ENCODE measurements at places on chromosomes 4 and X.

- DNase-seq: no peak
Observed at GRCh38 chrX:86910602-86911311, 606.8 kb upstream of the KLHL4 start.

- no peak for DNase-seq
Observed at GRCh38 chrX:68163441-68163840, 269.9 kb downstream of the OPHN1 start.

DNA sequence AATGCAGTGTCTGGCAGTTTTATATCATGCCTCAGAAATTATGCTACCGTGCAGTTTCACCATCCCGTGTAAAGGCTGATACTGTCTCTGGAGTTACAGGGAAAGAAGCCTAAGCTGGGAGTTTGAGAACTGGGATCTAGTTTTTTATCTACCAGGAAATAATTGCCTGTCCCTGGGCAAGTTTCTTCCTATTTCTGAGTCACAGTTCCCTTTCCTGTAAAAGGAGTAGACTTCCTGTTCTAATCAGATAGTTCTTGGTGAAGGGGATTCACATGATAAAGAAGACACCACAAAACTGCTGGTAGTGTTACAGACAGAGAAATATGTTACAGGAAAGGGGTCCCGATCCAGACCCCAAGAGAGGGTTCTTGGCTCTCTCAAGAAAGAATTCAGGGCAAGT, 17.1 kb downstream of the HERC3 start:
- DNase-seq: no peak

DNA sequence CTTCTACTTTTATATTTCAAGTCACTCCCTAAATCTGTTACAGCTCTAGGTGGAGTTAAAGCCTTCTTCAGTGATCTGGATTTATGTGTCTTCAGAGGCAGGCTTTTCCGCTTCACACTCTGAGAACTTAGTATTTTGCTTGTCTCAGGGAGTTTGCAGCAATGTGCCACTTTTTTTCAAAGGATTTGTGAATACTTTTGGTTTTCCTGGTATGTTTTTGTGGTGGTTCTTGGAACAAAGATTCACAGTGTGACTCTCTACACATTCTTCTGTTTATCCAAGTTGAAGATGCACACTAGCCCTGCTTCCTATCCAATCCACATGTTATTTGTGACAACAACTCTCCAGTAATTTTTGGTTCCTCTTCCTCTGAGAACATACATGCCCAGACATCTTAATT, 1253.7 kb downstream of the TECRL start:
- DNase-seq: no peak

DNA sequence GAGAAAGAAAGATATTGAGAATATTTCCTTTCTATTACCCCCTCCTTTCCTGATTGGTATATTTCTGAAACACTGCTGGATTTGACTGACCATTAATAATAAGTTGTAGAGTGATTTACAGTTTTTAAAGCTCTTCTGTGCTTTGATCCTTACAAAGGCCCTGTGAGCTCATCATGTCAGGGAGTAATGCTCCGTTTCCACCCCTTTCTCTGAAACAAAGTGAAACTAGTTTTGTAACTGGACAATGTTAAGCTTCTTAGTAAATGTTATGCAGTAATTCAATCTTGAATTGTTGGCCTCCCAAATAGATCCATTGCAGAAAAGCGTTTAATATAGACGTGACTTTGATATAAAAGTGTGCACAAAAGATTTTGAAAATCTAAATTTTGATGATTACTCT, 190.1 kb upstream of the GNPDA2 start:
- DNase-seq: no peak

DNA sequence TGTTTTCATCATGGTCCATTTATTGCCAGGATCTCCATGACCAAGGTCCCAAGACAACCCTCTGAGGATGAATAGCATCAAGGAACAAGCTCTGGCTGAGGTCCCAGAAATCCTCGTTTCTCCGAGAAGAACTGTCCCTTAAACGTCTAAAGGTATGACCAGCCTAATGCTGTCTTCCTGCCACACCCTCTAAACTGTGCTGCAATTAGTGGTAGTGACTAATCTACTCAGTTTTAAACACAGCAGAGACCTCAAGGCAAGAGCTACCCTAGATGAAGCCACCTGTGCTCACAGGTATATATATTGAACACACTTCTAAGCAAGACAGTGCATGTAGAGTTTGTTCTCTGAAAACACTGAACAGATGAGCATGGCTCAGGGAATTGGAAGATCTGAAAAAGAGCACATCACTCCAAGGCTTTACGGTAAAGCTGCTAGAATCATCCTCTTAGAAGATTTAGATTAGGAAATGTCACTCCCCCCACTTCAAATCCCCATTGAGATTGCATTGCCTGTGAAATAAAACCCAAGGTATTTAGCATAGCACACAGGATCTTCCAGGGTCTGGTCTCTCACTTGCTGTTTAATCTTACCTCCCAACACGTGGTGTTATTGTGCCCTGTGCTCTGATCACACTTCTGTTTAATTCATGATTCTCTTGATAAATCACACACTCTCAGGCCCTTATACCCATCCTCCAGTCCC, 173.9 kb upstream of the VCX3A start:
- peak; percentile 32 for DNase-seq

DNA sequence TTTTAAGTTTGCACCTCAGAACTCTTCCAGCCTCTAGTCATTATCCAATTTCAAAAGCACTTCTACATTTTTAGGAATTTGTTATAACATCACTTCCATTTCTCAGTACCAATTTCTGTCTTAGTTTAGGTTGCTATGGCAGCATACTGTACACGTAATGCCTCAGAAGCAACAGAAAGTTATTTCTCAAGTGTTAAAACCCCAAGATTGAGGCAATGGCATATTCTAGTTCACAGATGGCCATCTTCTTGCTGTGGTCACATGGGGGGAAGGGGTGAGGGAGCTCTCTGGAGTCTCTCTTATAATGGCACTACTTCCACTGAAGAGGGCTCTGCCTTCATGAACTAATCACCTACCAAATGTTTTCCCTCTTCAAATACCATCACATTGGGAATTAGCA, 220.3 kb upstream of the CTSO start:
- DNase-seq: no peak

- no peak for DNase-seq
Observed at GRCh38 chr4:150056569-150056968, 21.7 kb upstream of the DCLK2 start.

GRCh38 chr4:114226179-114226578, 246.7 kb upstream of the ARSJ start:
- DNase-seq: no peak

DNA sequence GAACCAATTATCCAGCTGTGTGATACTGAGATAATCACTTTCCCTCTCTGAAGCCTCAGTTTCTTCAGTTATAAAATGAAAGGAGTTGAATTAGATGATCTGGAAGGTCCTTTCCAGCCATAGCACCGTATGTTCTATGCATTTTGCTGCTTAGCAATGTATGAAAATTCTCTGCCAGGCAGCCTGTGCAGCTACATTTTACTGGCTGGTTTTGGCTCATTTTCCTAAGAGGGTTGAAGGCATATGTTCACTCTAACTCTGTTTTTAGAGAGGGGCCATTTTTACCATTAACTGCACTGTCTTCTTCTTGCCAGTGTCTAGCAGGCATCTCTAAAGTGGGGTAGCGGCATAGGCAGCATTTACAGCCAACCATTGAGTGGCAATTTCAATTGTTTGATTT, 26.1 kb downstream of the TRPC5 start:
- no peak for DNase-seq

DNA sequence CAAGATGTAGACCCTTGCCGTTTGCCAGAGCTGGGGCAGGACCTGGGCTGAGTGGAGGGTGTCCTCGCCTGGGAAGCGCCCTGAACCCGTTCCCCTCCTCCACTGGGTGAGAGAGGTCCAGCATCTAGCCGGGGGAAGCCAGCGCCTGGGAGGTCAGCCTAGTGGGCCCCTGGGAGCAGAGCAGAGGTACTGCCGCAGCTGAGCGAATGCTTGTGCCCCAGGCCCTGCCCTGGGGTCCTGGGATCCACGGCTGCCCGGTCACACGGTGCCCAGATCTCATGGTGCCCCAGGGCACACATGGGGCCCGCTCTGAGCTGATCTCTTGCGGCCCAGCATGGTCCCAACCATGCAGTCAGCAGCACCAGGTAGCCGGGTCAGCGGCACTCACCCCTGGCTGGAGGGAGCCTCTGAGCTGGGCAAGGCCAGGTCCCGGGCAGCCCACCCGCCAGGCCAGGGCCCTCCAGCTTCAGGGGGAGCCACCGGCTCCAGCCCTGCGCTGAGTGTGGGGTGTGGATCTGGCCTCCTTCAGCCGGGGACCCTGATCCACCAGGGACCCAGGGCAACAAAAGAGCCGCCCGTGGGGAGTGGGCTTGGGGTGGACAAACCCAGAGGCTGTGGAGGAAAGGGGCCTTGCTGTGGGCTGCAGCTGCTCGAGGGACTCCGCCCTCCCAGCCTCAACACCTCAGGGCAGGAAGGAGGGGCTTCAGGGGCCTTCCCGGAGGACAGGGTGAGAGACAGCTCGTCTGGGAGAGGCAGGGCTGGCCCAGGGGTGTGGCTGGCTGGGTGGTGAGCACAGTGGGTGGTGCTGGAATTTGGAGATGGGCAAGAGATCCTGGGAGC, 4.1 kb upstream of the CPLX1 start:
- no peak for DNase-seq

GRCh38 chr4:10164877-10165283, 48.3 kb upstream of the WDR1 start:
- DNase-seq: no peak

DNA sequence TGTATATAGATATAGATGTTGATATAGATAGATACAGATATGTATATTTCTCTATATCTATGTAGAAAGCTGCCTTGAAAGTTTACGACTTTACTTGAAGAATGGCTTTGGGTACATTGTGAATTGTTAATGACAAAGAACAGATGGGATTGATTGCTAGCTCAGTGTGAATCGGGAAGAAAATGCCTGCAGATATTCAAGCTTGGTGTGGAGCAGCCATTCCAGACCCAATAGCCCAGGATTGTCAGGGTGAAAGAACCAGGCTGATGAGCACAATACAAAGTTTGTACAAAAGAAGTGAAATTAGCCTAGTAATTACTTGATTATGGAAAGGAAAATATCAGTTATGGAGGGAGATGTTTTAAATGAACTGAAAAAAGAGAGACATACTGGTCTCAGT, 946.2 kb downstream of the STPG2 start:
- DNase-seq: no peak

GRCh38 chr4:67204441-67204840, 340.9 kb downstream of the CENPC start:
- DNase-seq: no peak

DNA sequence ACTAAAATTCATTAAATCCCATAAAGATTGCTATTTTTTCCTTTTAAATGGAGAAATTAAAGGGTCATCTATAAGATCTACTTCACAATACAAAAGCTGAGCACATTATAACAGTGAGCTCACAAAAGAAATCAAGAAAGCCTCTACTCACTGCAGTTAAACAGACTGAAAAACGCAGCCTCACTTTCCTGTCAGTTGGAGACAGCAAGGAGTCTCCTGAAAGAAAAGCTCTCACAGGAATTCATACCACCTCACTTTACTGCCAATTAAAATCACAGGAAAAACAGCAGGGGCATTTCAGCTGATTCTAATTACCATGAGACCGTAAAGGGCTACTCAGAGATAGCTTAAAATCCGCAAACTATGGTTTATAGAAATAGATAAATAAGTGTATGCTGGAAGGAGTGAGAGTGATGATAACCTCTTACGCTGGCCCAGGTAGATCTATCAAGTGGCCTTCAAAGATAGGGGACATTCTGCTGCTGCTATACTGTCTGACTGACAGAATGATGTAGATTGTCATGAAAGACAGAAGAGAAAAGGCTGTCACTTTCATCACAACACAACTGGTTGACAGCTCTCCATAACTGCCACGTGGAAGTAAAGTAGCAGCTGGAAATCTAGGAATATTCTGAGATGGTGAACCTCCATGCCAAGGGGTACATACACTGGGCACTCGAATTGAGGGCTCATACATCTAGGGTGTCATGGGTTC, 1333.7 kb upstream of the DIAPH2 start:
- DNase-seq: no peak

- no peak for DNase-seq
Observed at GRCh38 chrX:30488092-30488491, 89.5 kb downstream of the TASL start.

GRCh38 chrX:46029777-46030176, 515.4 kb downstream of the ZNF674 start:
- no peak for DNase-seq

GRCh38 chr4:152010710-152011079, 249.9 kb upstream of the GATB start:
- no peak for DNase-seq

All from keratinocyte (primary cell).